ENCODE measurements at places on chromosomes 12 and 14. TPM values are rescaled to one million over a fixed set of nuclear protein-coding genes. Genes with fewer than 3 reads are reported as not detected.

TMEM52B gene
- total RNA-seq = 46.0 TPM

HOXC6 gene
- total RNA-seq = 12.1 TPM

COX6A1 gene
- 492 TPM for total RNA-seq

SIRT4 gene
- total RNA-seq = 3.6 TPM

- H3K4me1 ChIP-seq = no peaks in the 10 kb centered on the region
- H3K36me3 ChIP-seq = no peaks in the 10 kb centered on the region
- no peak overlapping the region for H3K27ac ChIP-seq
- no peaks in the 10 kb centered on the region for H3K27me3 ChIP-seq
Measured at GRCh38 chr14:94059998-94060397, 21.0 kb downstream of the DDX24 start.

GRCh38 chr14:59296508-59296907 lies 108.0 kb downstream of the DAAM1 start:
- H3K4me3 ChIP-seq = no peak overlapping the region
- no peak for DNase-seq
- peaks cover 37% of the 10 kb centered on the region for H3K4me1 ChIP-seq

DNA sequence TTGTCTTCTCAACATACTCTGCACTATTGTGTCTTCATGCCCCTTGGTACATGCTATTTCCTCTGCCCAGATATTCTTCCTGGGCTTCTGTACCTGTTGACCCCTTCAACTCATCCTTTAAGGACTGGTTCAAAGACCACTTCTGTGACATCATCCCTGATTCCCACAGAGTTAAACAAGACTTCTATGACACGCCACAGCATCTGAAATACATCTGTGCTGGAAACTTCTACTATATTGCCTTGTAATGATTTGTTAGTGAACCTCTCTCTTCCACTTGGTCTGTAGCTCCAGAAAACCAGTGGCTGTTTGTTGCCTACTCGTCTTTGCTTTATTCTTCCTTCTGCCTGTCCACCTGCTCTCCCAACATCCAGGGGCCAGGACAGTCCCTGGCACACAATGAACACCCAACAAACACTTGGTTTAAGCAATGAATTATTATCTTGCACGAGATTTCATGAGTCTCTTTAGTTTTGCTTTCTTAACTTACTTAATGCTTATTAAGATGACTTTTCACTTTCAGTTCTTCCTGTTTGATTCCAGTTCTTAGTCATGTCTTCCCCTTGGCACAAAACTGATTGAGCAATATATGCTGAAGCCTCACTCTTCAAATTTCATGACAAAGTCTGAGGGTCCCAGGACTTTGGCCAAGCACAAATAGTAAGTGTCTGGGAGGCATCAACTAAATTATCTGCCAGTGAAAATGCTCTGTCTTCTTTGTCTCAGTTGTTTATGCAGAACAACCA lies 485.9 kb downstream of the APAF1 start:
- DNase-seq = no peak
- no peak overlapping the region for H3K4me3 ChIP-seq
- no peaks in the 10 kb centered on the region for H3K27me3 ChIP-seq
- H3K27ac ChIP-seq = no peak overlapping the region

GRCh38 chr12:53222170-53222721 lies 9.8 kb downstream of the RARG start:
- H3K36me3 ChIP-seq = no peaks in the 10 kb centered on the region
- H3K4me3 ChIP-seq = peak overlapping the region; percentile 45
- no peak for DNase-seq
- no peak overlapping the region for H3K27ac ChIP-seq

- H3K36me3 ChIP-seq = no peaks in the 10 kb centered on the region
- H3K4me1 ChIP-seq = no peaks in the 10 kb centered on the region
- H3K27ac ChIP-seq = no peak overlapping the region
- H3K4me3 ChIP-seq = no peak overlapping the region
- H3K27me3 ChIP-seq = no peaks in the 10 kb centered on the region
Measured at GRCh38 chr12:81811061-81811777, 52.1 kb upstream of the PPFIA2 start.

DNA sequence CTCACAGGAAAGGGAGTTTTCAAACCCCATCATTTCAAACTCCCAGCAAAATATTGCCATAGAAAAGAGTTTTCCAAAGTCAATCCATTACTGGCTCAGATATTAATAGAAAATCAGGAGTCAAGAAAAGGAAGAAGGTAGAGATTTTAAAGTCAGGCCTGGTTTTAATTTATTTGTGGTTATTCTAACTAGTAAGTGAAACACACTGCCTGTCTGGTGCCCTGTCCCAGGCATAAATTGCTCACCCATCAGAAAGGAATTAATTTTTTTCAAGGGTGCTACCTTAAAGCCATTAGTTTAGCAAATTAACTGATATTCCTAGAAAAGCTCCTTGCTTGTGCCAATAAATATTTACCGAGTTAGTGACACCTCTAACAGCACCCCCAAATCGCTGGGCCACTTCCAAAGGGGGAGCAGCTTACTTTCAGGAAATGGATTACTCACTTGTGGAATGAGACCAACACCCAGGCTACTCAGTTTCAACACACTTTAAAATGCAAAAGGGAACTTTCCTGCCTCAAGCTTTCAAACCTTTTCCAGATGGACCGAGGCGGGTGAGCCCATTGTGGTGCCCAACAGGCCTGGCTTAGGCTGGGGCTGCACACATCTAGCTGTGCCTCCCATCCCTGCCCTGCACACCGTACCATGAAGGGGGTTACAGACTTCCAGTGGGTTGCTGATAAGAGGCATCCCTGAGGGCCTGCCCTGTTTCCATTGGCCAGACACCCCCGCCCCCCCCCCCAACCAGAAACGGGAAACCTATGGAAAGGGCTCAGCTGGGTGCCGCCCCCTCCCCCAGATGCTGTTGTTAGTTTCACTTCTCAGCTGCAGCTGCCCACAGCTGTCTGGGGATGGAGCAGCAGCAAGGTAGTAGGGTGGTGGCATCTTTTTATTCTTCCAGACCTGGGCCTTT lies 117.2 kb downstream of the SAMD4A start:
- H3K4me3 ChIP-seq = no peak overlapping the region
- peak overlapping the region; percentile 42 for H3K27ac ChIP-seq

- no peak for DNase-seq
- H3K36me3 ChIP-seq = no peaks in the 10 kb centered on the region
- no peaks in the 10 kb centered on the region for H3K4me1 ChIP-seq
- no peak overlapping the region for H3K4me3 ChIP-seq
Measured at GRCh38 chr12:53752192-53752601, 418 bp upstream of the CISTR start.

- H3K27ac ChIP-seq = peak overlapping the region; percentile 82
- no peaks in the 10 kb centered on the region for H3K36me3 ChIP-seq
- no peak overlapping the region for H3K4me3 ChIP-seq
- H3K27me3 ChIP-seq = no peaks in the 10 kb centered on the region
Measured at GRCh38 chr12:95205685-95206084, 11.6 kb downstream of the FGD6 start.

DNA sequence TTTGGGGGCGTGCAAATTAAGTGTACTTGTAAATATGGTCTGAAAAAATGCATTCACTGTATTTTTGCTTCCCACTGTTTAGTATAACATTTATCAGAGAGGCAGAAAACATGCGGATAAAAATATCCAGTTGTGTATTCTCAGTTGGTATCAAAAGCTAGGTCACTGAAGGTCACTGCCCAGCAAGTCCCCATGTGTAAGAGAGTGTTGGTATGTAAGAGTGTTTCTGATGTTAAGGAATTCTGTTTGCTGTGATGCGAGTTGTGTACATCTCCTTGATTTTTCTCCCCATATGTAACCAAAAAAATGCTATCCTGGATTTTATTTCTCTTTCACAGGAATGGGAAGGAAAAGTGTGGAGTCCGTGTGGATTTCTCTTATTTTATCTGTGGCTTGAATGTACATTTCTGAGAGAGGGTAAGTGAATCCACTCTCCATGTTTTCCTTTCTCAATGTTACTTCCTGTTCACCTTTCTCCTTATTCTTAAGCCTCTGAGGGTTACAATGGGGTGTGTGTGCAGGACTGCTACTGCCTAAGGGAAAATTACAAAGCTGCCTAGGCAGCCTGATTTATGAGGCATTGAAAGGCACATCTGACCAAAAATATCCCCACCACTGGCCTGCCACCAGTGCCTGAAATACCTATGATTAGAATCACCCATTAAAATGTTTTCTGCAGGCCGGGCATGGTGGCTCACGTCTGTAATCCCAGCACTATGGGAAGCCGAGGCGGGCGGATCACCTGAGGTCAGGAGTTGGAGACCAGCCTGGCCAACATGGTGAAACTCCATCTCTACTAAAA lies 97.9 kb upstream of the USP44 start:
- H3K36me3 ChIP-seq = no peaks in the 10 kb centered on the region
- no peaks in the 10 kb centered on the region for H3K27me3 ChIP-seq
- H3K4me1 ChIP-seq = peaks cover 20% of the 10 kb centered on the region
- H3K4me3 ChIP-seq = no peak overlapping the region
- DNase-seq = peak; percentile 24

DNA sequence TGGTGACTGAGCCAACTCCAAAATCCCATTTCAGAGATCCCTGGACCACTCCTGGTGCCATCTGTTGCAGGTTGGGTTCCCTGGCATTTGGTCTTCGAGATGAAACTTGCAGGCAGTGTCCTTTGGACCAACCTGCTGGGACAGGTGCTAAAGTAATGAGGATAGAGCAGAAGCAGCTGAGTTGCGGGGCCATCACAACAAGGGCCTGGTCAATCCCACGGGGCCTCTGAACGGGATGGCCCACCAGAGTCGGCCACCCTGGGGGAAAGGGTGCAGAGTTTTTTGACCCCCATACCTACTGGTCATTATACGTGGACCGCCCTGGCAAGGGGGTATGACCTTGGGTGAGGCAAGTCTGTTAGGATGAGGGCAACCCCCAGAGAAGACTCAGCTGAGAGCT lies 39.3 kb downstream of the DLK1 start:
- H3K36me3 ChIP-seq = no peaks in the 10 kb centered on the region
- DNase-seq = no peak
- H3K4me3 ChIP-seq = no peak overlapping the region
- no peaks in the 10 kb centered on the region for H3K4me1 ChIP-seq
- H3K27ac ChIP-seq = no peak overlapping the region
- H3K27me3 ChIP-seq = no peaks in the 10 kb centered on the region

DNA sequence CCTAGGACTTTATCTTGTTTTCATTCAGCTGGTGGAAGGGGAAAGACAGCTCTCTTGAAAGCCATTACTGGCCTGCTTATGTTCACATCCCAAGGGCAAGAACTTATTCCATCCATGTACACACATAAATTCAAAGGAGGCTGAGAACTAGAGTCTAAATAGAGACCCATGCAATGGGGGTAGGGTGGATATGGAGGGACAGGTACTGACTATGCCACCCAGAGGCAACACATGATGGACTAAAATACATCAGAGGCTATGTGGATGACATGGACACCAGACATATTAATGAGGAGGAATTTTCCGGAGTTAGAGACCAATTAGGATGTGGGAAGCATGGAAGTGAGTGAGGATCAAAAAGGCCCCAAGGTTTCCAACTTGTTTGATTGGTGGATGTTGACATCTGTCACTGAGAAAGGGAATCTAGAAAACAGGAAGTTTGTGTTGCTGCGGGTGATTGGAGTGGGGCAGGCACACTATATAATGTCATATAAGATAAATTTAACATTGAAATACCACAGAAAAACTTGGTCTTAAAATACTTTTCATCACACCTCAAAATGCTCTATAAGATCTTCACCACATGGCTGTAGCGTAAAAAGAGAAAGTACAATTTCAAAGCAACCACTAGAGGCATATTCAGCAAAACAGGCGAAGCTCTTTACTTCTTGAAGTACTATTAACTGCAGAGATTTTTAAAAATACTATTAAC lies 130.4 kb downstream of the GRIP1 start:
- H3K4me1 ChIP-seq = no peaks in the 10 kb centered on the region
- no peaks in the 10 kb centered on the region for H3K27me3 ChIP-seq
- no peak overlapping the region for H3K27ac ChIP-seq
- H3K36me3 ChIP-seq = no peaks in the 10 kb centered on the region
- H3K4me3 ChIP-seq = no peak overlapping the region

DNA sequence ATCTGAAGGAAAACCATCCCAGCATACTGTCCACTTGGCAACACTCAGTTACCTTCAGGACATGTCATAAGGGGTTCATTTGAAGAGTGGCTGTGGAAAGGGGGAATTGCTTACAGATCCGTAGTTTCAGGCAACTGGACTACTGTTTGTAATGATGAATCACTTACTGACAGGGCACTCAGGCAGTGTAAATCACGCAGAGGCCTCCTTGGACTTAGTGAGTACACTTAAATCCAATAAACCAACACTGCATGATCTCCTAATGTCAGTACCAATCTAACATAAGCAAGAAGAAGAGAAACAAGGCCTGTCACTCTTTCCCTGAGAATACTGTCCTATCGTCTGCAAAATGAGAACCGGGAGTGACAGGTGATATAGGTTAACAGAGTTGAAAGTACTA lies 104.8 kb downstream of the TRAFD1 start:
- no peak overlapping the region for H3K27ac ChIP-seq
- no peaks in the 10 kb centered on the region for H3K27me3 ChIP-seq
- H3K4me1 ChIP-seq = no peaks in the 10 kb centered on the region
- H3K4me3 ChIP-seq = no peak overlapping the region
- DNase-seq = no peak
- H3K36me3 ChIP-seq = peaks cover under 1% of the 10 kb centered on the region

- no peaks in the 10 kb centered on the region for H3K27me3 ChIP-seq
- no peaks in the 10 kb centered on the region for H3K4me1 ChIP-seq
- DNase-seq = no peak
- no peaks in the 10 kb centered on the region for H3K36me3 ChIP-seq
- H3K4me3 ChIP-seq = no peak overlapping the region
- H3K27ac ChIP-seq = no peak overlapping the region
Measured at GRCh38 chr12:77537663-77538062, 293.0 kb upstream of the NAV3 start.

DNA sequence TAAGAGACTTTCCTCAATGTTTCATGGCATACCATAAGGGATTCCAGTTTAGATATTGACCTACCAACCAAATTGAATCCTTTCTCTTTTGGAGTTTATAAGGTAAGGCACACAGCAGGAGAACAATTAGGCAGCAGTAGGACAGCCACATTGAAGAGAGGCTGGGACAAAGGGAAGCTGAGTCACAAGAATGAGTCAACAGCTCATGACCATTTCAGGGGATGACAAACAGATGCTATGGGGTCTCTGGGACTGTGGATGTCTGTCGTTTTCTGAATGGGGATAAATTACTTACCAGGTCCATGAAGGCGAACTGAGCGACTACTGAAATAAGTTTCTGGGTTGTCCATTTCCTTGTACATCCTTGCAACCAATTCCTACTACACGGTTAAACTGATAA lies 48.6 kb upstream of the E2F7 start:
- no peaks in the 10 kb centered on the region for H3K27me3 ChIP-seq
- no peak for DNase-seq
- H3K4me3 ChIP-seq = no peak overlapping the region
- no peaks in the 10 kb centered on the region for H3K36me3 ChIP-seq

- no peak overlapping the region for H3K27ac ChIP-seq
- no peaks in the 10 kb centered on the region for H3K27me3 ChIP-seq
- no peak overlapping the region for H3K4me3 ChIP-seq
- H3K36me3 ChIP-seq = no peaks in the 10 kb centered on the region
- no peaks in the 10 kb centered on the region for H3K4me1 ChIP-seq
Measured at GRCh38 chr12:3797531-3798048, 44.7 kb upstream of the CRACR2A start.

DNA sequence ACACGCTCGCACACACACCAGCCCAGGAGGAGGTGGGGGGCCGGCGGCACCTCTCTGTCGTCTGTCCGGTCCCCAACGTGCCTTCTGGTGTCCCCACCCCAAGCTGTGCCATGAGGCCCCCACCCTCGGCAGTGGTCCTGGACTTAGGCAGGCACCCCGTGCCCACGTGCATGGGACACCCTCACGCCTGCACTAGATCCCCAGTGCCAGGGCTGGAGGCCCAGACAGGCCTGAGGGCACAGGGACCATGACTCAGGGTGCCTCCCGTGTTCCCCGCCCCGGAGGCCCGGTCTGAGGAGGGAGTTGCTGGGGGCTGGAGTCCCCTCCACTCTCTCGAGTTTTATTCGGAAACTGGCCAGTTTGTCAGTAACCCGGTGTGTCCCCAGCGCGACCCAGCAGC lies 38.8 kb downstream of the LRCOL1 start:
- peaks cover 3% of the 10 kb centered on the region for H3K36me3 ChIP-seq
- H3K4me1 ChIP-seq = 0 out of 2 replicates have a peak, but pooled peaks cover 5% of the 10 kb centered on the region
- no peak overlapping the region for H3K27ac ChIP-seq
- no peaks in the 10 kb centered on the region for H3K27me3 ChIP-seq
- no peak for DNase-seq
